Activated CD4-positive, CD25-positive, alpha-beta regulatory T cell treated with anti-CD3 and anti-CD28 coated beads, Interleukin-2, amount 50 U/mL, for 72 hours (primary cell): ENCODE measurements at places on chromosomes 4 and X.
A peak's percentile ranks its signal among the peaks of the same experiment; 100 is the strongest.

GRCh38 chr4:27327421-27328181, 467.0 kb downstream of the STIM2 start:
- DNase-seq, result no peak

GRCh38 chr4:87017580-87018342, 83.0 kb downstream of the AFF1 start:
- DNase-seq, result no peak

DNA sequence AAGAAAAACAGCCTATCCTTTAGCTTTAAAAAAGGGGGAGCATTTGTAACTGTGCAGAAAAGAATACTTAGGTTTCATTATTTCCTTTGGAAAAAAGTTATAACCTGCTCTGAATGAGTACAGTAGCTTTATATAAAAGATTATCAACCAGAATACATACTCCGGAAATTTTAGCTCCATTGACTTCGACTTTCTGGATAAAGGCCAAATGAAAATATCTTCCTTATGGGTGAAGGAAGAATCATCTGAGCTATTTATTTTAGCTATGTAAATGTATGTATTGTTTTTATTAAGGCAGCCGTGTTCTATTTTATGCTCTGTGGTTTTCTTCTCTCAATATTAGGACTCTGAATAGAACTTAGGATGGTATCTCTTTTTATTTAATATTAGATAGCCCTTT, 69.0 kb upstream of the ETNPPL start:
- no peak for DNase-seq

- DNase-seq, result peak; percentile 83
These were observed 777 bp upstream of the EOLA2 start for GRCh38 chrX:149938881-149939654.

GRCh38 chr4:56320293-56320692, 67.0 kb downstream of the AASDH start:
- DNase-seq, result no peak

DNA sequence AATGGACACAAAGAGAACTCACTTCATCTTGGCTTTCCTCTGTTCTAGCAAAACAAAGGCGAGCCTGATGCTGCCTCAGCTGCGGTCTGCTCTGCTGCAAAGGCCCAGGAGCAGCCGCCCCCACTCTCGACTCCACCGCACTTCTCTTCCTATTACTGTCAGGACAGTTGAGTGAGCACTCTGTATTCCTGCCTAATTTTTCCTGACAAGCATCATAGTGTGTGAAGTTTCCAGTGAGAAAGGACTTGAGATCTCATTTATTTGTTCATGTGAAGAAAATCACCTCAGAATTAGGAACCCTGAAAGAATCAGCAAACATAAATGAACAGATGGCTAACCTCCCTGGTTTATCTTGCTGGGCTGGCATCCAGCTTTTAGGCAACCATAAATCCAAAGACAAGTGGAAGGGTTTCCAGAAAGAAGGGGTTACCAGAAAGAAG, 15.6 kb downstream of the SCARB2 start:
- DNase-seq, result no peak

- DNase-seq, result no peak
These were observed 42.6 kb downstream of the SULT1B1 start for GRCh38 chr4:69717778-69718177.

DNA sequence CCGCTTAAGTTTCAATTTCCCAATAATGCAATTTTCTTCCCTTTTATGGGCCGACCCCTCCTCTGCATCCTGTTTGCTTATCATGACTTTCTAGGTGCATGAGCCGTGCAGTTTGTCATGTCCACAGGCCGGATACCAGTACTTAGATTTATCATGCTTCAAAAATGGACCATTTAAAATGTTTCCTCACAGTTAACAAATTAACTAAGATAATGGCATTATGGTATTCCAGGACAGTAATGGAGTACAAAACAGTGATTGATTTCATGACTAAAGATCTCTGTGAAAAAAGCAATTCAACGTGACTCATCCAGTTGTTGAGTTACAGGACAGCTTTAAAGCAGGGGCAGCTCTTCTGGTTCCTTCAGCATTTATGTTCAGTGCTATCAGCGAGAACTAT, 23.0 kb downstream of the SNX25 start:
- no peak for DNase-seq

GRCh38 chrX:109654516-109655109, 29.6 kb upstream of the KCNE5 start:
- no peak for DNase-seq
